Renal cortex interstitium (tissue), 15 donors: ENCODE measurements at places on chromosomes 1 and 21.

DNA sequence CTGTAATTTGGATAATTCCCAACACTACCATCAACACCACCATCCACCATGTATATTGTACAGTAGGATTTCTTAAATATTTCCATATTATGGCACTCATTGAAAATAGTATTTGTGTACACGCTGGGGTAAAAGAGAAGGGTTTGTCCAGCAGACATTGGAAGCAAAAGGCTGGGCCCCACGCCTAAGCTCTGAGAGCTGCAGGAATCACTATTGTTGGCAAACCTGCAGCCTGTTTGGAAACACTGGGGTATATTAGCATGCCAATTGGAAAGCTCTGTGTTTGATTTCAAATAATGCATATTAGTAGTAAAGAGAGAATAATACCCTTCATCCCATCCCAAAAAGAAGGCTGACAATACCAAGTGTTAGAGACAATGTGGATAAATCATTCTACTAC, 81.5 kb upstream of the DPYD start:
- no peak for DNase-seq

DNA sequence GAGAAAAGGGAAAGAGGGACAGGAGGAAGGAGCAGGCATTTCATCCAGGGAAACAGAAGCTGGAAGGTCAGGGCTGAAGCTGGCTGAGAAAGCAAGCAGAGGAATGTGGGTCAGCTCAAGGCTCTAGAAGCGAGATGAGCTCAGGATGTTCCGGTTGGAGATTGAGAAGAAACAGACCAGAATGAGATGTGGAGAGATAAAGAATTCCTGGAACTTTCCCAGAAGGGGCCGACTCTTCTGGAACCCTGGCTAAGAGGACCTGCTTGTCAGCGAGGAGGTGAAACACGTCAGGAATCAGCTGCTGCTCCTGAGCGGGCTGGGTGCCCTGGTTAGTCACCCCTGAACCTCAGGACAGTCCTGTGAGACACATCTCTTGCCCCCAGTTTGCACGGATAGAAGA, 75.9 kb downstream of the HUNK start:
- DNase-seq, result no peak

DNA sequence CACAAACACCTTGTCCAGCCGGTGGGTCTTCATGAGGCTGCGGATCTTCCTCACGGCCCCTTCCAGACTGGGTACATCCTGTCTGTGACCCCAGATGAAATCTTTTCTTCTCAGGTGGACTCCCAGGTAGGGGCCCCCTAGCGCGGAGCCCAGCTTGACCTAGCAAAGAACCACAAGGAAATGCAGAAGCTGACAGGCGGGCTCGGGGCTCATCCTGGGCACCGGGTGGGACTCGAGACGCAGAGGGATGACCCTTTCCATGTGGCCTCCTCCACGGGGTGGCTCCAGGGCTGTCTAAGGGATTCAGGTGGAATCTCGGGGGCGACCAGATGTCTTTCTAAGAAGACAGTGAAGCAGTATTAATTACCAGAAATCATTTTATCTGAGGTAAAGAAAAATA, 17.8 kb downstream of the POFUT2 start:
- DNase-seq, result no peak

GRCh38 chr1:181097242-181097641, 8.7 kb downstream of the IER5 start:
- no peak for DNase-seq

DNA sequence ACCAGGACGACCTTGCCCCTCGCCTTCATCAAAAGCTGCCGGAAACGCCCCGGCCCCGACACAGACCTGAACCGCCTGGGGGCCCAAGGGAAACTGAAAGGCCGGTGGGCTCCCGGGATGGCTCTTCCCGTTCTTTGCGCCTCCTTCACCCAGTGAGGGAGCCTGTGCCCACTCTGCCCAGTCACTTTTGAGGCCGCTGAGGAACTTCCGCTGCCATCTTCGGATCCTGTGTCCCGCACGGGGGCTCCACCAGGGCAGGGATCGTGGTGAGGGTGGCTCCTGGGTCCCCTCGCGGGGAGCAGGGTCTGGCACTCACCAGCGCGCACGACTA, 104.0 kb downstream of the PPIAL4G start:
- no peak for DNase-seq

DNA sequence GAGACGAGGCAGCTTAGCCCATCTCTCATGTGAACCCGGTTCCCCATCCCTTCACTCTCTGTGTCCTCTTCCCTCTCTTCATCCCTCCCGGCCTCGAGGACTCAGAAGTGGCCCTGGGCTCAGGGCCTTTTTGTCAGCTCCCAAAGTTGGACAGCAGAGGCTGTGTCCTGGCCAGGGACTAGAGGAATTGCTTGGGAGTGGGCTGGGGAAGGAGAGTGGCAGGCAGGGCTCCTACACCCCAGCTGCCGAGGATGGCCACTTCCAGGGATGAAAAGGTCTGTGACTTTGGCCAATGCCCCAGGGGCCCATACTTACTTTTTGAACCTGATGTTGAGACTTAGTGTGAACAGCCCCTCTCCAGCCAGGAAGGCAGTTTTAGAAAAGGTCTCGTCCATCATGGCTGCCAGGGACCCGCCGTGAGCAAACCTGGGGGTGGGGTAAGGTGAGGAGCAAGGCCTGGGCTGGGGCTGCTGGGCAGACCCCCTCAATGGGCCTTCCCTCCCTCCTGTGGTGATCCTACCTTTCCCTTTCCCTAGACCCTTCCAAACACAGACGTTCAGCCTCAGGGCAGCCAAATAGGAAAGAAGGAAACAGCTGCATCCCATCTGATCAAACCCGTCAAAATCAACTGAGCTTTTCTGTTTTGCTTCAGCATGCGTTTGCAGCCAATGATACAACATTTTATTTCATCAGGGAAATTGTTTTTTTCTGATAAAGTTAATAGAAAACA, 5.5 kb downstream of the THEM5 start:
- DNase-seq, result no peak

GRCh38 chr21:26840912-26841311, 4.3 kb downstream of the ADAMTS1 start:
- no peak for DNase-seq

GRCh38 chr1:211531194-211532087, 39.5 kb upstream of the RD3 start:
- no peak for DNase-seq
